Fibroblast of lung (primary cell): ENCODE measurements at places on chromosomes 3 and 15. TPM values are rescaled to one million over a fixed set of nuclear protein-coding genes. Genes with fewer than 3 reads are reported as not detected.

ATP8B4 gene
- 1.5 and 3.5 TPM in 2 replicates for polyA plus RNA-seq

CCR3 gene
- 0.03 and 0.16 TPM in 2 replicates for polyA plus RNA-seq

DNAH12 gene
- 0.06 and 0.12 TPM in 2 replicates for polyA plus RNA-seq

SNTN gene
- polyA plus RNA-seq, result not detected in 2 replicates

GNB4 gene
- 56.9 and 83.1 TPM in 2 replicates for polyA plus RNA-seq

ROBO1 gene
- polyA plus RNA-seq, result 51.2 and 53.8 TPM in 2 replicates

IMPG2 gene
- 0.11 TPM in 2 replicates for polyA plus RNA-seq

CACNA2D2 gene
- 0.02 and 0.06 TPM in 2 replicates for polyA plus RNA-seq

DNA sequence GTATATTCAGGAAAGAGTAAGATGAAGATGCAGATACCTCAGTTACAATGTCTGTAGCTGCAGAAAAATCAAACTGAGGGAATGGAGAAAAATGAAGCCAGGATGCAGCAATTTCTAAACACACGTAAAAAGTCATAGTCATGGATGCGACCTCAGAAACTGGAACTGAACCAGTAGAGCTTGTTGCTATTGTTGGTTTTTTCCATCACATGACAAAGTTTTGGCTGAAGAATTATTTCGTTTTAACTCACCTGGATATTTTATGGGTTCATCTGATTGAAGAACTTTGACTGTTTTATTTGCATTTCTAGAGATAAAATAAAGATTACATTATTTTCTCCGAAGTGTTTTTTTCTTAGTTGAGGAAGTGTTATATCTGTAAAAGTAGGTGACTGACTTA lies 591.2 kb downstream of the ZBBX start:
- H3K27ac ChIP-seq, result no peak overlapping the region
- no peaks in the 10 kb centered on the region for H3K36me3 ChIP-seq
- H3K4me3 ChIP-seq, result no peak overlapping the region
- no peaks in the 10 kb centered on the region for H3K4me1 ChIP-seq
- no peak for DNase-seq

GRCh38 chr3:194503081-194503531 lies 16.3 kb upstream of the ATP13A3 start:
- DNase-seq, result no peak
- H3K36me3 ChIP-seq, result no peaks in the 10 kb centered on the region
- no peak overlapping the region for H3K27ac ChIP-seq
- H3K4me3 ChIP-seq, result no peak overlapping the region
- peaks cover 5% of the 10 kb centered on the region for H3K4me1 ChIP-seq

- no peaks in the 10 kb centered on the region for H3K4me1 ChIP-seq
- H3K27me3 ChIP-seq, result no peaks in the 10 kb centered on the region
- no peak overlapping the region for H3K4me3 ChIP-seq
- H3K27ac ChIP-seq, result no peak overlapping the region
- no peaks in the 10 kb centered on the region for H3K36me3 ChIP-seq
These were observed 61.5 kb upstream of the SETMAR start for GRCh38 chr3:4241595-4242170.

GRCh38 chr3:76107935-76108570 lies 322.7 kb upstream of the ZNF717 start:
- DNase-seq, result peak; percentile 78
- no peaks in the 10 kb centered on the region for H3K36me3 ChIP-seq
- no peaks in the 10 kb centered on the region for H3K27me3 ChIP-seq
- H3K27ac ChIP-seq, result no peak overlapping the region
- H3K4me1 ChIP-seq, result no peaks in the 10 kb centered on the region

DNA sequence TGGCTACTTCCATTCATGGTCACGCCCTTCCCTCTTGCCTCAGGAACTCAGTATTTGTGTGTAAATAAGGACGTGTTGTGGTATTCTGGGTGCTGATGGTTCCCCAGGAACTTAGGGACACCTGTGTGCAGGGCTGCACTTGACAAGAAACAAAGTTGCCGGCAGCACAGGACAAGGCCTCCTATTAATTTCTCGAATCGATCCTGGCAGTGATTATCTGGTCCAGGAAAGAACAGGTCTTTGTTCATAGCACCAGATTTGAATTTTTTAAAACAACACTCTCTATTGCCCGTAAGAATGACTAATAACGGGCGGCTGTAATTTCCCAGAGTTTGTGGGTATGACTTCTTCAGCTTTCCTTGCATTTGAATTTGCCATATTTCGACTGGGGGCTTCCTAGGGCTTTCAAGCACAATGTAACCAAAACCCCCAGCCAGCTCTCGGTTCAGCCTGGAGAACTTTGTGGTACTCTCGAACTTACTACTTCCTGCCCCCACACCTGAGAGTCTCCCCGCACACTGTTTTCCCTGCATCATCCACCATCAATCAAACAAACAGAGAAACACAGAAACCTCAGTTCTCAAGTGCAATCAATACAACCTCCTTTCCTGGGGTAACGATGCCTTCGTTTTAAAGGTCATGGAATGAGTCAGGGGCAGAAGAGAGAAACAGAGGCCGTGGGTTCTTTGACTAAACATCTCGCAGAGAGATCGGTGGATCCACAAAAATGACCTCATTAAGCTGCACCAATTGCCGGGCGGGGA lies 241.7 kb upstream of the ICE2 start:
- H3K27ac ChIP-seq, result no peak overlapping the region
- no peaks in the 10 kb centered on the region for H3K36me3 ChIP-seq
- no peaks in the 10 kb centered on the region for H3K27me3 ChIP-seq
- no peaks in the 10 kb centered on the region for H3K4me1 ChIP-seq

GRCh38 chr15:67358391-67358790 lies 103.8 kb downstream of the IQCH start:
- H3K4me3 ChIP-seq, result no peak overlapping the region
- H3K27me3 ChIP-seq, result no peaks in the 10 kb centered on the region

- H3K36me3 ChIP-seq, result no peaks in the 10 kb centered on the region
- DNase-seq, result no peak
- peaks cover 32% of the 10 kb centered on the region for H3K27me3 ChIP-seq
- no peaks in the 10 kb centered on the region for H3K4me1 ChIP-seq
- H3K4me3 ChIP-seq, result no peak overlapping the region
These were observed 3.5 kb downstream of the IGDCC3 start for GRCh38 chr15:65374334-65374733.

DNA sequence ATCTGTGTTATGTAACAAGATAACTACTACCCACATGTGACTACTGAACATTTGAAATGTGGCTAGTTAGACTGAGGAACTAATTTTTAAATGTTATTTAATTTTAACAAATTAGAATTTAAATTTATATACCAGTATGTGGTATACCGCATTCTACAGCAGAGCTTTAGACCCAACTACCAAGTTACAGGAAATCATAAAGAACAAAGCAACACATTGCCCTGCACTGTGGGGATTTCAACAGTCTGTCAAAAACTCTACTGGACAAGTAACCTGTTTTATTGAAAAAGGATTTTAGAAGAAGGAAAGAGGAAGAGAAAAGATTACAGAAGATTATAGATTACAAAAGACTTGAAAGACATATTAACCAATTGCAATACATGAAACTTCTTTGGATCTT lies 64.9 kb downstream of the DPH6 start:
- H3K36me3 ChIP-seq, result no peaks in the 10 kb centered on the region
- H3K27me3 ChIP-seq, result no peaks in the 10 kb centered on the region
- no peak overlapping the region for H3K27ac ChIP-seq
- no peak for DNase-seq
- H3K4me3 ChIP-seq, result no peak overlapping the region
- no peaks in the 10 kb centered on the region for H3K4me1 ChIP-seq

- no peak overlapping the region for H3K27ac ChIP-seq
- no peak for DNase-seq
- no peaks in the 10 kb centered on the region for H3K27me3 ChIP-seq
- no peak overlapping the region for H3K4me3 ChIP-seq
- no peaks in the 10 kb centered on the region for H3K4me1 ChIP-seq
These were observed 9.2 kb upstream of the HLTF start for GRCh38 chr3:149095487-149095886.

DNA sequence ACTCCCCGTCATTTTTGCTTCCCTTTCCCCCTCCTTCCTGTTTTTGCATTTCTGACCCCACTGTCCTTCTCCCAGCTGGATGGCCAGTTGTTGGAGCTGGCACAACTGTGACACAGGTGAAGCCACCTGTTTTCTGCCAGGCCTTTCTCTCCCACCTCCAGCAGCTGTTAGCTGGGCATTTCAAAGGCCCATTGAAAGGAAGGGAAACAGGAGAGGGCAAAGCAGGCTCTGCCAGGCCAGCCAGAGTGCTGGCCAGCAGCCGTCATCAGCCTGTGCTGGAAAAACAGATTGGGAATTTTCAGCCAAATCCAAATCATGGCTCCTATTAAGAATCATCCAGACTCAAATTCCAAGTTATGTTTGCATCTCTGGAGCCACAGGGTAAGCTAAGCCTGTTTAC lies 155.2 kb upstream of the C2CD4B start:
- DNase-seq, result no peak
- H3K4me1 ChIP-seq, result no peaks in the 10 kb centered on the region
- H3K4me3 ChIP-seq, result no peak overlapping the region
- no peaks in the 10 kb centered on the region for H3K36me3 ChIP-seq

GRCh38 chr15:73934281-73934680 lies 8.0 kb downstream of the LOXL1 start:
- H3K4me1 ChIP-seq, result peaks cover 23% of the 10 kb centered on the region
- no peak for DNase-seq
- H3K27me3 ChIP-seq, result no peaks in the 10 kb centered on the region
- H3K36me3 ChIP-seq, result peaks cover 3% of the 10 kb centered on the region
- H3K4me3 ChIP-seq, result no peak overlapping the region
- H3K27ac ChIP-seq, result no peak overlapping the region

DNA sequence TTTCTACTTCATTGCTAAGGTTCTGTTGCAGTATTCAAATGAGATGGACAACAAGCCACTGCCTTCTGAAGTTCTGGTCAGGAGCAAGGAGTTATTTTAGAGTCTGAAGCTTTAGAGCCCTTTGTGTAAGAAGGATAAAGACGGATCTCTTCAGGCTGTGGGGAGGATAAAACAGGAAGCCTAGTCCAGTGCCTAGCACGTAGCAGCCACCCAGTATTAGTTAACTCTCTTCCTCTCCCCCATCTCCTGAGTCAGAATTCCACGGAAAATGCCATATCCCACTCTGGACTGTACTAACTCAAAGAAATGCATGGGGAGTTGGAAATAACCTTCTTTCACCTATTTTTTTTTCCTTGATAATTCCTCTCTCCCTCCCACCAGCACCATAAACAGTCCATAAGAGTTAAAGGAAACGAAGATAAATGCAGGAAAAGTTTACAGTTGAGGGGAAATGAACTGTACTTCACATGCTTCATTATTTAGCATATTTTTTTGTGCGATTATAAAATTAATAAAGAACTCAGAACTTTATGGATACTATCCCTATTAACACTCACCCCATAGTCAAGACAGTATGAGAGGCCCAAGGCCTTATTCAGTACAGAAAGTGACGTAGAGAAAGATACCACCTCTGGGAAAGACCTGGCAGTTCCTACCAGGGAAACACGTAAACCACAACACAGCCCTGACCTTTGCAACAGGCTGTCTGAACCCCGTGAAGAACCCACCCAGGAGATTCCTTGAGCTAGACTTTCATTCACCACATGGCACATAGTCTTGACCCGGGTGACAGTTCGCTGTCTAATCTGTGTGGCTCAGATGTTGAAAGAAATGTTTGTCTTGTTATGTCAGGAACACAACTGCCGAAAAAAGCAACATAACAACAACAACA lies 9.2 kb downstream of the IGF2BP2 start:
- H3K36me3 ChIP-seq, result no peaks in the 10 kb centered on the region
- peaks cover 24% of the 10 kb centered on the region for H3K4me1 ChIP-seq
- DNase-seq, result peak; percentile 33
- no peak overlapping the region for H3K4me3 ChIP-seq

- no peaks in the 10 kb centered on the region for H3K36me3 ChIP-seq
- no peaks in the 10 kb centered on the region for H3K27me3 ChIP-seq
- no peaks in the 10 kb centered on the region for H3K4me1 ChIP-seq
- H3K4me3 ChIP-seq, result no peak overlapping the region
- no peak overlapping the region for H3K27ac ChIP-seq
These were observed 239.8 kb downstream of the ITPR1 start for GRCh38 chr3:4732925-4733324.

GRCh38 chr15:68271854-68272471 lies 5.6 kb upstream of the FEM1B start:
- no peaks in the 10 kb centered on the region for H3K27me3 ChIP-seq
- H3K36me3 ChIP-seq, result no peaks in the 10 kb centered on the region
- peaks cover 29% of the 10 kb centered on the region for H3K4me1 ChIP-seq
- DNase-seq, result peak; percentile 95

- H3K4me1 ChIP-seq, result no peaks in the 10 kb centered on the region
- H3K27me3 ChIP-seq, result no peaks in the 10 kb centered on the region
- peak; percentile 52 for DNase-seq
These were observed 57.3 kb downstream of the FRMD5 start for GRCh38 chr15:44137750-44138149.

- DNase-seq, result peak; percentile 13
- peaks cover 5% of the 10 kb centered on the region for H3K4me1 ChIP-seq
- no peak overlapping the region for H3K4me3 ChIP-seq
- peaks cover 15% of the 10 kb centered on the region for H3K27me3 ChIP-seq
- H3K36me3 ChIP-seq, result no peaks in the 10 kb centered on the region
- H3K27ac ChIP-seq, result no peak overlapping the region
These were observed 4.1 kb upstream of the COL6A5 start for GRCh38 chr3:130341388-130341787.

DNA sequence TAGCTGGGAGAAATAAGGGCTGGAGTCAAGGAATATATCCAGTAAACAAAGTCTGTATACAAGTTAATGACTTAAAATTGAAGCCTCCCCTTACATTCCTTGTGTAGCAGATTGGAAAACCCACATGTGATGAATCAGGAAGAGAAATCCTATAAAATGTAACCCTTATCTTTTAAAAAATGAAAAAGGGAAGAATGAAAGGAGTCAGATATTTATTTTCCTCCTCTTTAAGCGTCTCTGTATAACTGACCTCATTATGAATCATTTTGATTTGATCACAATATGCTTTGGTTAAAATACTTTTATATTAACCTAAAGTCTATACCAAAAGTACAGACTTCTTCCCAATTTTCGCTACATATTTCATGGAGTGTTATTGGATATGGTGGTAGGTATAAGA lies 316.3 kb upstream of the STAC start:
- H3K4me1 ChIP-seq, result no peaks in the 10 kb centered on the region
- DNase-seq, result no peak
- H3K27ac ChIP-seq, result no peak overlapping the region
- no peaks in the 10 kb centered on the region for H3K27me3 ChIP-seq
- H3K36me3 ChIP-seq, result no peaks in the 10 kb centered on the region

DNA sequence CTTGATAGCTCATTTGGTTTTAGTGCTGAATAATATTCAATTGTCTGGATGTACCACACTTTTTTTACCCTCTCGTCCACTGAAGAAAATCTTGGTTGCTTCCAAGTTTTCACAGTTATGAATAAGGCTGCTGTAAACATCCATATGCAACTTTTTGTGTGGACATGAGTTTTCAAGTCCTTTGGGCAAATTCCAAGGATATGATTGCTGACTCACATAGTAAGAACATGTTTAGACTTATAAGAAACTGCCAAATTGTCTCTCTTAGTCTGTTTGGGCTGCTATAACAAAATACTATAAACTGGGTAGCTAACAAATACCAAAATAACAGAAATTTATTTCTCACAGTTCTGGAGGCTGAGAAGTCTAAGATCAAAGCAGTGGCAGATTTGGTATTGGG lies 59.5 kb upstream of the TNFSF10 start:
- H3K27me3 ChIP-seq, result no peaks in the 10 kb centered on the region
- DNase-seq, result peak; percentile 47
- no peak overlapping the region for H3K27ac ChIP-seq
- no peak overlapping the region for H3K4me3 ChIP-seq

- no peak overlapping the region for H3K4me3 ChIP-seq
- peak overlapping the region; percentile 89 for H3K27ac ChIP-seq
- DNase-seq, result peak; percentile 99
- no peaks in the 10 kb centered on the region for H3K27me3 ChIP-seq
- H3K4me1 ChIP-seq, result peaks cover 38% of the 10 kb centered on the region
- H3K36me3 ChIP-seq, result no peaks in the 10 kb centered on the region
These were observed 36.5 kb upstream of the UACA start for GRCh38 chr15:70799667-70800450.

GRCh38 chr3:15498431-15499214 lies 22.9 kb downstream of the COLQ start:
- no peak overlapping the region for H3K27ac ChIP-seq
- no peaks in the 10 kb centered on the region for H3K36me3 ChIP-seq
- no peaks in the 10 kb centered on the region for H3K27me3 ChIP-seq
- H3K4me3 ChIP-seq, result no peak overlapping the region
